ENCODE measurements at places on chromosomes 5 and 9.

DNA sequence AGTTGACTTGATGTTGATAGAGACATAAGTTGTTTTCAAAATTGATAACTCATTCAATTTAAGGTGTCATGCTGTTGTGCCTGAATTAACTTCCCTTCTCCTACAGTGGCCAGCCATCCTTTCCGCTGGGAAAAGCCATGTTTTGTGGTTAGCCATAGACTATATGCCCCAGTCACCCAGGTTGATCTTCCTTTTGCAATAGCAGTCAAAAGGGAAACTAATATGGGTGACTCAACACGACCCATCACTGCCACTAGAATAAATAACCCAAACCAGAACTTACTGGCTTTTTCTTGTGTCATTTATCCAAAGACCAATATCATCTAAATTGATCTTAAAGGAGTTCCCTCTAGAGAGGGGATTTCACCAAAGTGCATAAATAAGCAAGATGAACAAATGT is 87.4 kb downstream of the PTCD2 start:
- DNase-seq: peak; percentile 62

- no peak for DNase-seq
These were observed 11.6 kb upstream of the ANXA2R start for GRCh38 chr5:43051684-43052083.

- no peak for DNase-seq
These were observed 2.5 kb downstream of the C1QTNF3 start for GRCh38 chr5:34040472-34040871.

- DNase-seq: no peak
These were observed 30.9 kb upstream of the CPEB4 start for GRCh38 chr5:173857234-173857633.

DNA sequence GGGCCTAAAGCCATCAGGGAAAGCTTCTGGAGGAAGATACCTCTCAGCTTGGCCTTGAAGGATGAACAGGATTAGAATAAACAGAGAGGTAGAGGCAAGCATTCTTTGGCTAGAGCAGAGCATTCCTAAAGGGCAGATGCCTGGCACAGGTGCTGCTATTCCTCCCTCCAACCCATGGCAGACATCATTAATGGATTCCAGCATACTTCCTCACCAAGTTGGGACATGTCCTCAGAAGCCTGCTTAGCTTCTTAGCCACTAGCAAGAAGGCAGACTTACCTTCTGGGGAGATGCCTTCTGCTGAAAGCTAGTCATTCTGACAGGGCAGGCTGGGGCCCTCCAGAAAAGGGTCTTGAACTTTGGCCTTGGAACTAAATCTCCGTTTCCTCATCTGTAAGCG is 122.0 kb downstream of the RGS3 start:
- no peak for DNase-seq

- no peak for DNase-seq
These were observed 1.6 kb upstream of the SETX start for GRCh38 chr9:132356324-132356924.

DNA sequence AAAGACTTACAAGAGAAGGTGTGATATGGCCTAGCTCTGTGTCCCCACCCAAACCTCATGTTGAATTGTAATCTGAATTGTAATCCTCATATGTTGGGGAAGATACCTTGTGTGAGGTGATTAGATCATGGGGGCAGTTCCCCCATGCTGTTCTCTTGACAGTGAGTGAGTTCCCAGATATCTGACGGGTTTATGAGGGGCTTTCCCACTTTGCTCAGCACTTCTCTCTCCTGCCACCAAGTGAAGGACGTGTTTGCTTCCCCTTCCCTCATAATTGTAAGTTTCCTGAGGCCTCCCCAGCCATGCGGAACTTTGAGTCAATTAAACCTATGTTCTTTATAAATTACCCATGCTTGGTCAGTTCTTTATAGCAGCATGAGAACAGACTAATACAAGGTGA is 49.0 kb downstream of the CDO1 start:
- no peak for DNase-seq

GRCh38 chr5:27062451-27062850 is 24.1 kb upstream of the CDH9 start:
- DNase-seq: no peak

DNA sequence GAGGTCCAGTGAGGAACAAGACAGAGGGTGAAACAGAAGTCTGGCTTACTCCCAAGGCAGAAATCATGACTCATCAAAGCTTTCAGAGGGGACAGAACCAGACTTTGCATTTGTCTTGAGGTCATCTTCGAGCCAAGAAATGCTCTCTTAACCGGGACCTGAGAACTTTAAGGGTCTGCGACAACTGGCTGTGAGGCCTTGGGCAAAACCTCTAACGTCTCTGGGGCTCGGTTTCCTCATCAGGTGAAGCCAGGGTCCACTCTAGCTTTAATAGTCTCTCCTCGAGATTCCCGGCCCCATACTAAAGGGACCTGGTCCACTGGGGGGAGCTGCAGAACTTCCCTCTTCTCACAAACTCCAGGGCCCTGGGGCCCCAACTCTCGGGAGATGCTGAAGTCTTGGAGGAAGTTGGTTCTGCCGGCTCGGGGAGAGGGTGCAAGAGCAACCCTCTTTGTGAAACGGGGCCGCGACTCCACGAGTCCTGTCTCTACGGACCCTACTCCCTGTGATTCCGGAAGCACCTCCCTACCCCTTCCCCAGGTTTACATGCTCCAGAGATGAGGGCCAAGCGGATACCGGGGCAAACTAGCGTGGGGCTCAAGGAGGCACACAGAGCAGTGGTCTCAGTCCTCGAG is 2.6 kb downstream of the GLIS3 start:
- peak; percentile 87 for DNase-seq

DNA sequence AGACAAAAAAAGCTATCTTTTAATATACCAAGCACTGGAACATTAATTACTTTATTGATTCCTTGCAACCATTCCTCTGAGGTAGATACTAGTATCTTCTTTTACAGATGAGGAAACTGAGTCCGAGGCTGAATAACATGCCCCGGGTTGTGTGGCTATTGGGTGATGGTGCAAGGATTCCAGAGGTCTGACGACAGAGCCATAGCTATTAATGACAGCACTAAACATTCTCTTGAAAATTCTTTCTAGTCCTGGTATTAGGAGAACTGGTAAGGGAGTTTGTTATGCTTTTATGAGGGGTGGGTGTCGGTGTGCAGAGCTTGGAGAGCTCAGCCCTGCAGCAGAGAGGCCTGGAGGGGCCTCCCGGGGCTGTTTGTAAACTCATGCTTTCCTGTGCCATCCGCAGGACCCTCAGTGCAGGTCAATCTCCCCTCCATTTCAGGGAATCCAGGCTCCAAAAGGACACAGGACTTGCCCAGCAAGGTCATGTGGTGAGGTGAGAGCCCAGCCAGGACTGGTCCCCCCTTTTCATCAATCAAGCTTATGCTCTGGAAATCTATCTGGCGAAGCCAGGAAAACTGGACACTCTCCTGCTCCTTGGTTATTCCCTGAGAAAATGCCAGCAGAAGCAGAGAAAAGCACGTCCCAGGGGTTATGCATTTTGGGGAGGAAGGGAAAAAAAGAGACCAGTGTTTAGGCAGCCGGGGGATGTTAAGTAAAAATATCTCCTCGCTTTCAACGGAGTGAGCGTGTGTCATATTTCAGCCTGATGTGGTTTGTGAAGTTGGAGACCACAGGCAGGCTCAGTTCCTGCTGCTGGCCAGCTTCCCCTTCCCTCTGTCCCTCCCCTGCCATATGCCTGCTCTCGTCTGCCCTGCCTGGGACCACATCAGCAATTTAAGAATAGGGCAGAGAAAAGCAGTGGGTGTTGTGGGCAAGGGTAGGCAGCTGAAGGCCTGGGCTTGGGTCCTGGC is 3.7 kb downstream of the GSN start:
- peak; percentile 93 for DNase-seq

- peak; percentile 65 for DNase-seq
These were observed 9.1 kb downstream of the PTCH1 start for GRCh38 chr9:95507464-95508241.

GRCh38 chr5:20359377-20359776 is 371.4 kb upstream of the CDH18 start:
- no peak for DNase-seq

DNA sequence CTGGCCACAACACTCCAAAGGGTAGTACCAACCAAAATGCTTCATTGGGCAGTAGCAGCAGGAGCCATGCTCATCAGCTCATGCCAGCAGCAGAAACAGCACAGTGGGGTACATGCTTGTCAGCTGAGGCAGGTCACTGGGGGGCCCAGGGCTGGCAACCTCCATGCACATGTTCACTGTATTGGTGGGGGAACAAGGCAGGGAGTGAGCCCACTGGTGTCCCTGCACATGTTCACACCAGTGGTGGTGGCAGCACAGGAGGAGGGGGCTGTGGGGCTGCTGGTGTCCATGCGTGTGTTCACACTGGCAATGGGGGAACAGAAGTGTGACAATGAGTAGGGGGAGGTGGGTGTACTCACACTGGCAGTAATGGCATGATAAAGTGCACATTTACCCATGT is 254.3 kb upstream of the KIF2A start:
- no peak for DNase-seq

DNA sequence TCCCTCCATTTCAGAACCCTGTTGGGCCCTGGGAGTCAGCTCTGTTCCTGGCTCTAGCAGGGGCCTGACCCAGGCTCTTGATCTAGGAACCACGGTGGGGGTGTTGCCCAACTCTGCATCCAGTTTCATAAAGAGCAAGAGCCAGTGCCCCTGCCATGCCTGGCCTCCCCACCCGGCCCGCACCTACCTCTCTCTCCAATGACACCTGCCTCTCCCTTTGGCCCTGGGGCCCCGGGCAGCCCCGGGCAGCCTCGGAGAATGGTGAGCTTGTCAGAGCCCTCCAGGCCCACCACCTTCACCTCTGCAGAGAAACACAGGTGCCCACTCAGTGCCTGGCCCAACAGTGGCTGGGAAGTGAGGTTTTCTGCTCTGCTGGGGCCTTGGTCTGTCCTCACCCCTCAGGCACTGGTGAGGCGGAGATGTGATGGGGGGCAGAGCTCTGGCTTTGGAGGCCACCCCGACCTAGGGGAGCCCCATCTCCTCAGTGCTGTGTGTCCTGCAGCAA is 1.5 kb downstream of the FCN1 start:
- no peak for DNase-seq

GRCh38 chr5:77312413-77312812 is 101.9 kb downstream of the PDE8B start:
- peak; percentile 28 for DNase-seq

DNA sequence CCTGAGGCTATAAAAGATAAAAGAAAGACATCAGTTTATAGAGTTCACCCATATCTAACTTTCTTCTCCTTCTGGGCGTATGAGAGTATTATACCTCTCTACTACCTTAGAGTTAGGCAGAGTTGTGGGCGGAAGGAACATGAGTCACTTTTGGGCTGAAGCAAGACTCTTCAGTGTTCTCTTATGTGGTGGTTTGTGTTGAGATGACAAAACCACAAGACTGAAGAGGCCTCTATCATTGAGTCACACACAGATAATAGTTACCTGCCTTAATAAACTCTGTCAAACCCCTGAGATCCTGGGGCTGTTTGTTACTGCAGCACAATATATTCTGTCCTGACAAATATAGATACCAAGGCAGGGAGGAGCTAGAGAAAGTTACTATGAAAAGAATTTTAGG is 184.2 kb downstream of the EFNA5 start:
- DNase-seq: peak; percentile 75

- peak; percentile 54 for DNase-seq
These were observed 1.5 kb downstream of the GGTA1 start for GRCh38 chr9:121498150-121498486.

DNA sequence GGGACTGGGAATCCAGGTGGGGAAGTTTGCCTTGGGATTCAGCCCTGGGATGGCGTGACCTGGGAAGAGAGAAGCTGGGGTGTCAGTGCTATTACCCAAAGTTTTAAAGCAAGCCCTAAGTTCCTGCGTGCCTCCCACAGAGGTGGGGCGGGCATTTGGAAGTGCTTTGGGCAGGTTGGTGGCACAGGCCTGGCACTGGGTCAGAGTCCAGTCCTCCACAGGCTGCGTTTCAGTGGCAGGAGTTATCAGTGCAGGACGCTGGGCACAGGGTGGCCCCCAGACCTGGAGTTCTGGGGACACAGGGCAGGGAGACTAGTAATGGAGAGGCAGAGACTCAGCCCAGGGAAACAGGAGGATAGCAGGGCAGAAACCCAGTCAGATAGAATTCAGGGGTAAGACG is 147.2 kb downstream of the MAST4 start:
- no peak for DNase-seq

DNA sequence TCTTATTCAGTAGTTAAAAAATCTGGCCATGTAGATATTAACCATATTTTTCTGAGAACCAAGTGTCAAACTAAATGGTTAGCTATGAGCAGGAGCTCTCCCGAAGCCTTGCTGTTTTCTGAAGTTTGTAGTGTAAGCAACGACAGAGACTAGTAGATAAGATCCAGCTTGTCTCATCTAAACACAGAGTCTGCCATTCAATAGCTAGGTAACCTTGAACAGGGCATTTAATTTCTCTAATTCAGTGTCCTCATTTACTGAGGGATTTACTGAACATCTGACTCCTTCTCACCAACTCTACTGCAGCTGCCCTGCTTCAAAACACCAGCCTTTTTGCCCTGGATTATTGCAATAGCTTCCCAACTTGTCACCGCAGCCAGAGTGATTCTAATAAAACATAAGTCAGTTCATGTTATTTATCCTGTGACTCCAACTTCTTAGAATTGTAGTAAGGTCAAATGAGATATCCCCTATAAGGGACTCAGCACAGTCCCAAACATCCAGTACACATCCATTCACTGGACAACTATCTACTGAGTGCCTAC is 337.0 kb downstream of the PLK2 start:
- no peak for DNase-seq

DNA sequence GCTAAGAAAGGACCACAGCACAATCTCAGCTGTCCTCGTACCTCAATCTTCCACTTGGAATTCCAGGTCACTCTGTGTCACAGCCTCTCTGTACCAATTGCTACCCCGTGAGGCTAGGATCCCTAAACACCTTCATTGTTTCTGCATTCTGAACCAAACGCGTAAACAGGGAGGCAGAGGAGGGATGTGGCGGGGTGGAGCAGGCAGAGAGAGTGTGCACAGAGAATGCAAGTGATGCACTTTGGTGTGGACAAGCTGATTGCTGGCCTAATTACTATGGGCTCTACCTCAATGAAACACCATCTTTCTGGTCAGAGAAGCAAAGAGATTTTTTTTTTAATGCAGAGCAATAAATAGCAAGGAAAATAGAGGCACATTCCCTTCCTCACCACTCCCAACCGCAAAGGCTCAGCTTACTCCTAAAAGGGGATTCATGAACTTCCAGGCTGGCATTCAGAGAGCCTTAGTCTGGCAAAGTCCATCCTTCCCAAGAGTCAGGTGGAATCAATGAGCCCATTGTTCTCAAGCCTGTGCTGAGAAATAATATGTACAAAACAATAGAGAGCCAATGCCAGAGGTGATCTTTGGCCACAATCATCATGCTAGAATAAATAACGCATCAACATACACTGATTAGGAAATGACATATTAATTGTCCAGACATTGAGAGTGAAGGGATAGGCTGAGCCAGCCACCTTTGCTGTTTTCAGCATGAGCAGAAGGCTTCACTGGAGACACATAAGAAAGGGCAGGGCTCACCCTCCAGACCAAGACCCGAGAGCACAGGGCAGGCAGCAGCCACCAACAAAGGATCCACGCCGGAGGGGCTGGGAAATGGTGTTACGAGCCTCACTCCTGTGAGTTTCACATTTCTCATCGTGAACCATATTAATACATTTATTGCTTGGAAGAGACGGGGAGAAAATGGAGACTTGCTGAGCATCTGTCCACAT is 278.8 kb downstream of the ENC1 start:
- DNase-seq: peak; percentile 28

- no peak for DNase-seq
These were observed 43.6 kb upstream of the FYB1 start for GRCh38 chr5:39262981-39263380.

- no peak for DNase-seq
These were observed 161.6 kb upstream of the PANK3 start for GRCh38 chr5:168740811-168741213.

- no peak for DNase-seq
These were observed 2.2 kb downstream of the ABLIM3 start for GRCh38 chr5:149143470-149143869.

GRCh38 chr9:129320575-129321285 is 142.7 kb upstream of the IER5L start:
- peak; percentile 89 for DNase-seq
